Mucosa of gallbladder (tissue), 1 donor: ENCODE measurements at places on chromosomes 4 and X. TPM values are rescaled to one million over a fixed set of nuclear protein-coding genes. Genes with fewer than 3 reads are reported as not detected.
A peak's percentile ranks its signal among the peaks of the same experiment; 100 is the strongest.

SHROOM3 gene
- total RNA-seq = 320 TPM

HS3ST1 gene
- 41.1 TPM for total RNA-seq

- no peak for DNase-seq
Observed at GRCh38 chr4:130026185-130026584, 930.2 kb downstream of the C4orf33 start.

DNA sequence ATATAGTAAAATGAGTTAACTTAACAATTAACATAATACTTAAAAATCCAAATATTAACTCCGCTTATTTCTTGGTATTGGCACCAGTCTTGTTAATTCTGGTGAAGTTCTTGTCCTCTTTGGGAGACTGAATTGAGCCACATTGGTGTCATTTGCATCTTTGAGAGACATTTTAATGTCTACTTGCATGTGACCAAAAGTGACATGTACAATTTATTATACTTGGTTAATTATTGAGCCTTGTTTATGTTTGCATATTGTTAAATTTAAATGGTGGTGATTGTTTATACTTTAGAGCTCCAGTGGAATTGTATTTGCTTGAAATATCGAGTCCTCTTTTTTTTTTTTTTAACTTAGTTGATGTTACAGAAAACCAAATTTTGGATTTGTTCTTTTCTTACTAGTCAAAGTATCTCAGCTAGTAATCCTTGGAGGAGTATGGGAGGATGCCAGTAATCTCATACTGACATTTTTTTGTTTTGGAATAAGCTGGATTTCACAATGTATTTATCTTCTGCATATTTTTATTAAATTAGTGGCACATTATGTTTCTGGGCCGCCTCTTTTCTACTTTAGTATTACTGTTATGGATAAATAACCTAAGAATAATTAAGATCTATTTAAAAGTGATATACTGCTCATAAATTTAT lies 3.9 kb downstream of the SPCS3 start:
- no peak for DNase-seq

GRCh38 chrX:49919617-49920016 lies 2.8 kb upstream of the CLCN5 start:
- peak; percentile 21 for DNase-seq
